ENCODE measurements at places on chromosomes 1 and 21.
A peak's percentile ranks its signal among the peaks of the same experiment; 100 is the strongest.

DNA sequence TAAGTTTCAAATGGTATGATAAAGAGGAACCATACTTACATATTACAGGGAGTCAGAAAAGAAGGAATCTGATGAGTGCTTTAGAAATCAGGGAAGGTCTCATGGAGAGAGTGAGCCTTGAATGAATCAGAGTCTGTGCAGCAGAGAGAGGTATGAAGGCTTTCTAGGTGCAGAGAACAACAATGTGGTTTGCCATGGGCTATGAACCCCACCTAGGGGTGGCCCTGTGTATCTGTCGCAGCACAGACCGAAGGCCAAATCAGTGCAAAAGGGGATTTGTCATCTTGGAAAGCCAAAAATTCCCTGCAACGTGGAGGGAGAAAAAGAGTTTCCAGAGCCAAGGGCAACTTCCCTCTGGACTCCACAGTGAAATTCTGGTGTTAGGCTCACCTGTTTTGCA is 3.5 kb downstream of the PAPPA2 start:
- no peak for DNase-seq

GRCh38 chr1:172719694-172720138 is 60.8 kb downstream of the FASLG start:
- DNase-seq, result peak; percentile 4

DNA sequence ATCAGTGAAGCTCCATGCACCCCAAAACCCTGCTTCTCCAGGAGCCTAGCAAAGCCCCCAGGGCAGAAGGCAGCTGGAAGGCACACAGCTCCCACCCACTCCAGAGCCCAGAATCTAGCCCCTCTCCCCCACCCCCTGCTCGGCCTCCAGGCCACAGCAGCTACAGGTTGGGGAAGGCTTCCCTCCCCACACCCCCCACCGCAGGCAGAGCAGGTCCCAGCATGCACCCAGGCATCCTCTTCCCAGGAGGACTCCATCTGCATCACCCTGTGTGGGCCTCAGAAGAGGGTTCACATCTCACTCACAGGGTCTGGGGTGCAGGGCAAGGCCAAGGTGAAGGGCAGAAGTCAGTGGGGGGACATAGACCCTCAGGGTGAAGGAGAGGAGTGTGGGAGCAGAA is 719 bp downstream of the S100A14 start:
- DNase-seq, result no peak

DNA sequence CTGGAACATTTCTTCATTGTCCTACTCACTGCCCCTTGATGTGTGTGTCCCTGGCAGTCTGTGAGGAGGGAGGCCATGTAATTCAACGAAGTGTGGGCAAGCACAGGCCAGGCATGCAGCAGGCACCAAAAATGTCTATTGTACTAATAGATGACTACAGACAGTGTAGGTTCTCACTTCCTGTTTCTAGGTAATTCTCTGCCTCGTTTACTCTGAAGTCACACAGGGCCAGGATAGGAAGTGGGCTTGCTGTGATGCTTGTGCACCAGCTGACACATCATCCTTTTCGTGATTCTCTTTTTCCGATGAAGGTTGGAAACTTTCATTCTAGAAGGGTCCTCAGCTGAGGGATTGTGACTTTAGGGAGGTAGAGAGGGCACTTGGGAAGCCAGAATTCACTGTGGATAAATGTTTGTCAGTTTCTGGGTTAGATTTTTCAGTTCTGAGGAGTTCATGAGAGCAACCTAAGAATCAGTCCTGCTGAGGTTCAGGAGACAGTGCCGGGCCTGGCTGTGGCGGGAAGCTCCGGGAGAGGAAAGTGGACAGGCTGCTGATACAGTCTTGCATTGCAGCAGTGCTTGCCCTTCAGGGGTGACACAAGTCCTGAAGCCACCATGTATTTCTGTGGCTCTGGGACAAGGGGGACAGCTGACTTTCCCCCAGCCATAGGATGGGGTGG is 4.3 kb upstream of the CSF1 start:
- DNase-seq, result no peak

GRCh38 chr1:3564921-3565831 is 46.1 kb downstream of the MEGF6 start:
- DNase-seq, result peak; percentile 29

DNA sequence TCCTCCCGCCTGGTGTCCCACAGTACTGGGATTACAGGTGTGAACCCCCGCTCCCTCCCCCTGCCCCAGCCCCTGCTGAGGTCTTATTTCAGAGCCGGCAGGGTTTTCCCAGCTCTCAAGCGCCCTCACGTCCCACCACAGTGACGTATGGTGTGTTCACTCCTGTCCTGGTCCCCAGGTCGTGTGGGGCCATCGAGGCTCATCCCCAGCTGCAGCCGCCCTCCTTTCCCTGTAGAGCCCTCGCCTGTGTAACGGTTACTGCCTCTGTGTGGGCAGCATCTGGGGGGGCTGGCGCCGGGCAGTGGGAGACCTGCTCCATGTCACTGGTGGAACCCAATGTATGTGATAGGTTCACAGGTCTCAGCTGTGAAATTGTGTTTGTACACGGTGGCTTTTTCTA is 23.2 kb downstream of the SKI start:
- no peak for DNase-seq

- DNase-seq, result no peak
Measured at GRCh38 chr1:233166896-233167295, 128.6 kb downstream of the PCNX2 start.

GRCh38 chr1:69929308-69930057 is 275.9 kb downstream of the LRRC40 start:
- no peak for DNase-seq

DNA sequence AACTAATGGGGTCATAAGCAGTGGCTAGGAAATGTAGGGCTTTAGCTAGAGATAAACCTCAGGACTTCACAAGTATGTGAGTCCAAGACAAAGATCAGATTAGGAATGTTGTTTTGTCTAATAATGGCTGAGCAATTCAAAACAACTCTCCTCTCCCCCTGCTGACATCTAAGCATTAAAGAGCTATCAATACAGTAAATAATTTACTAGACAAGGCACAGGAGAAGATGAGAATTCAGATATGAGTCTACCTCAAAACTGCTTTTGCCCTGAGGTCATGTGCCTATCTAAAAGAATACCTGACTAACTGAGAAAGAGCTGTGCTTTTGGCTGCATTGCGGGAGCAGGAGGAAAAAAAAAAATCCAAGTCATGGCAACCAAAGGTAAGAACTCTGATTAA is 86.8 kb downstream of the SPATA17 start:
- no peak for DNase-seq

GRCh38 chr1:187870552-187870951 is 1041.8 kb downstream of the PLA2G4A start:
- DNase-seq, result no peak

GRCh38 chr21:46268371-46268770 is 17.0 kb downstream of the MCM3AP start:
- no peak for DNase-seq

Measured in brain (organoid and tissue), 16 donors.